Renal pelvis (tissue), 12 donors: ENCODE measurements at places on chromosomes 16 and 17. TPM values are rescaled to one million over a fixed set of nuclear protein-coding genes. Genes with fewer than 3 reads are reported as not detected.

DNA sequence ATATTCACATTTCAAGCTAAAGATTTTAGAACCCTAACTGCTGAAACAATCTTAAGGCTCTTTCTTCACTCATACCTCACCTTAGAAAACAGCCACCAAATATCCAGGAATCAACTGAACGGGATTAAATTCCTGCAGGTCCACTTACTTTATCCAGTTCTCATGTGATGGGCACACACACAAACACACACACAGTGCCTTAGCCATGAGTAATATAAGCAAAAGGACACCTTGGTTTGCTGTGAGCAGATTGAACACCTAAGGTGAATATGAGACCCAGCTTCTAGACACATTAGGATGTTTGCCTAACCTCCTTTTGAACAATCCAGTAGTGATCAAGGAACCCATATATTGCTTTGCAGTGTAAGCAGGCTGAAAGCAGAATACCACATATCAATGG lies 81.5 kb downstream of the TUBD1 start:
- DNase-seq = no peak

GRCh38 chr16:3722508-3722907 lies 5.2 kb upstream of the TRAP1 start:
- DNase-seq = no peak

The FNDC8 gene
- polyA plus RNA-seq = 0.32 TPM

GRCh38 chr17:75498726-75499213 lies 16.6 kb downstream of the CASKIN2 start:
- no peak for DNase-seq

- DNase-seq = no peak
Observed at GRCh38 chr17:4877089-4877488, 22.2 kb upstream of the C17orf107 start.
